Stimulated activated CD4-positive, alpha-beta T cell treated with anti-CD3 and anti-CD28 coated beads, Interleukin-1b, Interleukin-23, amount 100 ng/mL, for 24 hours (primary cell): ENCODE measurements at places on chromosomes 5 and 9.

DNA sequence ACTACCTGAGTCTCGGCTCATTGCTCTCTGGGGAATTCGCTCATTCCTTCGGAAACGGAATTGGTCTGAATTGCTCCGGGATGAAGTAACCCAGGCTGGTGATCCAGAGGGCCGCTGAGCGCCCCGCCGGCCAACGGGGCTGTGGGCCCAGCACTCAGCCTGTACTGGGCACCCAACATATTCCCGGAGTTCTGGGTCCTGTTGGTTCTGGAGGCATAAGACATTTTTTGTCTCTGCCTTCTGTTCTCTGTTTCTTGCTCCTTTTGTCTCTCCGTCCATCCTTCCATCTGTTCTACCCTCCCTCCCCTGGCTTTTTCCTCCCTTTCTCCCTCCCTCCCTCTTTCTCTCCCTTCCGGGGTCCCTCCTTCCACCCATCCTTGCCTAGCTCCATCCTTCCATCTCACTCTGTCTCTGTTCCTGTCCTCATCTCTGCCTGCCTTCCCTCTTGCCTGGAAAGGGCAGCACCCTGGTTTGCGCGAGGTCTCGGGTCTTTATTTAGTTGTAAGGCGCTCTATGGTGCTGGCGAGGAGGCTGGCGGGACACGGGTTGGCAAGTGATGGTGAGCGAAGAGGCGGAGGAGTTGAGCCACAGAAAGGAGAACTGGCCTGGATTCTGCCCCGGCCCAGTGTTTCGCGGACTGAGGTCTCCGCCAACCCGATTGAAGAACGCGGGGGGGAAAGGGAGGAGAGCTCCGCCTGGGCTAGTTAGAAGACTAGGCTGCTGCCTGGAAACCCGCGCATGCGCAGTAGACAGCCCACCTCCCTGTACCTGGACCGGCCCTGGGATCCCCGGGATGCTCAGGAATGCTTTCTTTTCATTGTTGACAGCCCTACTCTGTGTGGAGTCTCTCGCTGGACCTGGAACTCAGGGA is 1468.0 kb downstream of the FOXD4L5 start:
- peak; percentile 70 for DNase-seq

DNA sequence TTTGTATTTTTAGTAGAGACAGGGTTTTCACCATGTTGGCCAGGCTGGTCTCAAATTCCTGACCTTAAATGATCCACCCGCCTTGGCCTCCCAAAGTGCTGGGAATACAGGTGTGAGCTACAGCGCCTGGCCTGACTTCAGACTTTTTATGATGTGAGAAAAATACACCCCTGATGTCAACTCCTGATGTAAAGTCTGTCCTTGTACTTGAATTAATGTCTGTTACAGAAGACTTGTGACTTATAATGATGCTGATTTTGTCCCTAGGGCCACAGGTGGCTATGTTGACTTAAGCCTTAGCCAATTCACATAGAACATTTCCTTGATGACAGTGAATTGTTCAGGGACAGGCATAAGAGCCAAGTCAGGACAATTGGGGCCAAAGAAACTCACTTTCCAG is 42.5 kb upstream of the MELK start:
- DNase-seq: no peak

DNA sequence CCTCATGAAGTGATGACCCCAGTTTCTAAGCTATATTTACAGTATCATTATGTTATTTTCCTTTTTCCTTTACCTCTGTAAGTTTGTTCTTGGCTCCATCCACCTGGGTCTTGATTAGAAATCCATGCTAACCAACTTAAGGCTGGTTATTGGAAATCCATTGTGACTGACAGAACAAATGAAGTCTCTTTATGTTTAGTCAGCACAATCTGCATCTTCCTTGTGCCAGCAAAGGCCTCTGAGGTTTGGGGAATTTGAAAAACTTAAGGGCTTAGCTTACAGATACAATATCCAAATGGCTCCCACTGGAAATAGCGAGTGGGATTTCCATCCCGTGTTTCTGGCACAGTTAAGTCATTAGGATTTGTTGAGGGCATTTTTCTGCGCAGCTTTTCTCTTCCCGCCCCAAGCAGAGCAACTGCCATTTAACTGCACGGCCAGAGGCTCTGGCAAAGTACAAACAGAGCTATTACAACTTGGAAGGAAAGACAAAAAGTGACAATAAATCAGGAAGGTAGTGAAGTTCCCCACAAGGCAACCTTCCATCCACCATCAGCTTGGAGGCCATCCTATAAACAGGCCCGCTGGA is 64.2 kb downstream of the DCP2 start:
- DNase-seq: no peak

GRCh38 chr5:102307232-102307631 is 11.1 kb upstream of the SLCO4C1 start:
- DNase-seq: no peak

DNA sequence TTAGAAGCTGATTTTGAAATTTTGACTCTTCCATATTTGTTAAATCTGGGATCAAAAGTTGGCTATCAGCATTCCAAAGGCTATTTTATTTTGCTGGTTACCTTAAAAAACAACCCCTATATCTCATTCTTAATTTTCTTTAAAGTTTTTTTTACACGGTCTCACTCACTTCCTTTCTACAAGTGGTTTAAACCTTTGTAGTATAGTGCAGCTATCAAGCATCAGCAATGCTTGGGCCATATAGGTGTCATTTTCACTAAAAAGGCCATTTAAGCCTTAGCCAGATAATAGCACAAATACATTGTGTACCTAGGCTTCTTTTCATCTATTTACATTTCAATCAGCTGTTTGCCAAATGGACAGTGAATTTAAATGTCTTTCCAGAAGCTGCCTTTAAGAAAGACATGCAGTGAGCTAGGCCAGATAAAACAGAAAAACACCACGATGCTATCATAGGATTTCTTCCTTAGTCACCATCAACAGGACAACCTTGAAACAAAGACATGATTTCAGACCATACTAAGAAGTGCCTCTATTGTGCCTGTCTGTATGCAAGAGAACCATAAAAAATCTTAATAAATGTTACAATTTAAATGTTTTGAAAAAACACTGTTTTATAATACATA is 104.2 kb downstream of the RAPGEF6 start:
- DNase-seq: no peak
